ENCODE measurements at places on chromosomes 12 and 14. TPM values are rescaled to one million over a fixed set of nuclear protein-coding genes. Genes with fewer than 3 reads are reported as not detected.

The PIWIL1 gene
- total RNA-seq = not detected

The ADAMTS20 gene
- total RNA-seq = not detected

The PHETA1 gene
- 12.0 TPM for total RNA-seq

The RHOJ gene
- total RNA-seq = 55.9 TPM

The TMEM63C gene
- not detected for total RNA-seq

The VASH1 gene
- 19.3 TPM for total RNA-seq
